ENCODE measurements at places on chromosomes 2 and 18.

DNA sequence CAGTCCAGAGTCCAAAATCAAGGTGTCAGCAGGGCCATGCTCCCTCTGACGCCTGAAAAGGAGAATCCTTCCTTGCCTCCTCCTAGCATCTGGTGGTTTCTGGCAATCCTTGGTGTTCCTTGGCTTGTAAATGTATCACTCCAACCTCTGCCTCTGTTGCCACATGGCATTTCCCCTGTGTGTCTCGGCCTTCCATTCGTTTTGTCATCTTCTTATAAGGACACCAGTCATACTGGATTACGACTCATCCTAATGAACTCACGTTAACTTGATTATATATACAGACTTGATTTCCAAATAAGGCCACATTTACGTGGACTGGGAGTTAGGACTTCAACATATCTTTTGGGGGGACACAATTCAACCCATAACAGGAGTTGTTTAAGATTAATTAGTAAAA, 15.8 kb downstream of the PMAIP1 start:
- peak; percentile 8 for DNase-seq

DNA sequence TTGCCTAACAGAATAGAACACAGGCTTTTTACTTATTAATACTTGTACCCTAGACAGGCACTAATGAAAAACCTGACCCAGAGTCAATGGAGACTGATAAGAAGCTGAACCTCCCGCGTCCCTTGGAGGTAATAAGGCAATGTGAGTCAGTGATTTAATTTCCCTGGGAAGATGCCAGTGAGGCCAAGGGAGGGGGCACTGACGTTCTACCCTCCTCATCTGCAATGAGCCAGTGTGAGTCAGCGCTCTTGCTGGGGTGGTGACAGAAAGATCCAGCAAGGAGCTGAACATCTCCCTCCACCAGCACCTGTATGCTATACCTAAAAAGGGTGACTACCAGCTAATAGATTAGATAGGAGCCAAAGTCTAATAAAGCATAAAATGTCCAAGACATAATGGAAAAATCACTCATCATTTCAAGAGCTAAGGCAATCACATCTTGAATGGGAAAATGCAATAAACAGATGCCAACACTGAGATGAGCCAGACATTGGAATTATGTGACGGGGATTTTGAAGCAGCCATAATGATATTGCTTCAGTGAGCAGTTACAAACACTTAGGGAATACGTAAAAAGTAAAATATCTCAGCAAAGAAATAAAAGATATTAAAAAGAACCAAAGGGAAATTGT, 116.9 kb downstream of the TPGS2 start:
- DNase-seq = peak; percentile 70

- DNase-seq = peak; percentile 48
These were observed 4.2 kb upstream of the SP100 start for GRCh38 chr2:230411570-230412370.

DNA sequence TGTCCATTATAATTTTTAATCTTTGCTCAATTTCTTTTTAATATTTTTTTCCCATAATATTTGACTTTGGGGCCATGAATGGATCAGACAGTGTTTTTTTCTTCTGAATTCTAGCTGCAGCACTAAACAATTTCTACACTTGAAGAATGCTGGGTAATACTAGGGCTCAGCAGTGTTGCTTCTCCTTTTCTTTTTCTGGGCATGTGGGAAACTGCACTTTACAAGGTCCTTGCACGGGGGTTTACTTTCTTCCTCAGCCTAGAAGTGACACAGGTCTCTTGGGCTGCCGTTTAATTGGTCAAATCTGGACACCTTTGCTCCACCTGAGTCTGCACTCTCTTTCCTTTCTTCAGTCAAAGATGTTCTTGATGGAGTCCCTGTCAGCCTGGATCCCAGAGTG, 135.4 kb upstream of the APCDD1 start:
- no peak for DNase-seq

DNA sequence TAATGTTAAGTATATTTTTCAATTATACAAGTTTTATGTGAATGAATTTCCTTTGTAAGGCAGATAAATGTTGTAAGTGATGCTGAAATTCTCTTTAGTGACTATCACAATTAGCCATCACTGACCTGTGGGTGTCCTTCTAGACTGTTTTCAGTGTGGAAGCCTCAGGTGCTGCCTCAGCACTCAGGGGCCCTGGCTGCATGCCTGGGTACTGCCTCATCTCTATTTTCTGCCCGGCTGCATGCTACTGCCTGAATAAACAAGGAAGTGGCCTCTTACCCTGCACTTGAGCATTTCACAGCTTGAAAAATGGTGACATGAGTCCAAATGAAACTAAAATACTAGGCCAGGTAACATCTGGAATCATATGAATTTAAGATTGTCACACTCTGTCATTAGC, 787.6 kb upstream of the SALL3 start:
- no peak for DNase-seq

DNA sequence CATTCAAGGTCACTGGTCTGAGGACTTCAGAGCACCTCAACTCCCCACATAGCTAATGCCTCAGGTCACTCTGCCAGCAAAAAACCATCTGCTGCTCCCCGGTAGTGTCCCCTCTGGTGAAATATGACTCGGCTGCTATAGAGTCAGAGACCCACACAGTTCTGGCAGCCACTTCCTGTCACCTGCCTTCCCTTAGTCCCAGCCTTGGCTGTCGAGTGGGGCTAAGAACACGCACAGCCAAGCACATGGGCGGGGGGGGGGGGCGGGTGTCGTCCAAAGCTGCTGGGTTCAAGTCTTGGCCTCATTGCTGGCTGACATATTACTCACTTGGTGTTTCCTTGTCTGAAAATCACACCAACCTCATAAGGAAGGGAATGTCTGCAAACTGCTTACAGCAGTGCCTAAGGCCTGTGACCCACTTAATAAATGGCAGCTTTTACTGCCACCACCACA, 37.5 kb downstream of the POLR1A start:
- peak; percentile 45 for DNase-seq

DNA sequence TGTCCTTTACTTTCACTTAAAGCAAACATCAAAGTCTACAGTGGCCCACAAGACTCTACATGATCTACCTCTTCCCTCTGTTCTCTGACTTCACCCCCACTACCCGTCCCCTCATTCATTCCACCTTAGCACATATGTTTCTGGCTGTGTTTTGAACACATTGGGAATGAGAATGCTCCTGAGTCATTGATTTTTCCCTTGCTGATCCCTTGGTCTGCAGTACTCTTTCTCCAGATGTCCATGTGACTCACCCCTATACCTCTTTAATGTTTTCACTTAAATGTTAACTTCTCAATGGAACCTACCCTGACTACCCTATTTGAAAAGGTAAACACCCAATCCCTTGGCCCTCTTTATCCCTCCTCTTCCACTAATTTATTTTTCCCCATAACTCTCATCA, 30.7 kb upstream of the FRZB start:
- no peak for DNase-seq
